Chondrocyte (in vitro differentiated cells): ENCODE measurements at places on chromosomes 1 and 21. TPM values are rescaled to one million over a fixed set of nuclear protein-coding genes. Genes with fewer than 3 reads are reported as not detected.

PRRX1 gene
- total RNA-seq = 158 to 224 TPM (median 168 TPM) in 3 replicates

LRRC39 gene
- total RNA-seq = 1.00 to 1.3 TPM in 2 of 3 replicates, not detected in the other

HPDL gene
- 0.34 to 1.0 TPM (median 0.49 TPM) in 3 replicates for total RNA-seq

TRNP1 gene
- 56.5 to 76.5 TPM (median 72.1 TPM) in 3 replicates for total RNA-seq

ELAPOR1 gene
- total RNA-seq = 0.46 to 1.2 TPM (median 0.97 TPM) in 3 replicates

KCNQ4 gene
- 0.60 to 3.4 TPM (median 3.0 TPM) in 3 replicates for total RNA-seq

XCL2 gene
- total RNA-seq = not detected in 3 replicates

INAVA gene
- 3.8 to 6.8 TPM (median 5.0 TPM) in 3 replicates for total RNA-seq

LYPLAL1 gene
- total RNA-seq = 16.6 to 21.0 TPM (median 17.9 TPM) in 3 replicates

ITLN2 gene
- total RNA-seq = not detected in 3 replicates

A3GALT2 gene
- total RNA-seq = 0.27 TPM in 1 of 3 replicates, not detected in the others

ITGB2 gene
- 0.15 to 1.4 TPM (median 0.87 TPM) in 3 replicates for total RNA-seq

PROK1 gene
- not detected in 3 replicates for total RNA-seq

DNA sequence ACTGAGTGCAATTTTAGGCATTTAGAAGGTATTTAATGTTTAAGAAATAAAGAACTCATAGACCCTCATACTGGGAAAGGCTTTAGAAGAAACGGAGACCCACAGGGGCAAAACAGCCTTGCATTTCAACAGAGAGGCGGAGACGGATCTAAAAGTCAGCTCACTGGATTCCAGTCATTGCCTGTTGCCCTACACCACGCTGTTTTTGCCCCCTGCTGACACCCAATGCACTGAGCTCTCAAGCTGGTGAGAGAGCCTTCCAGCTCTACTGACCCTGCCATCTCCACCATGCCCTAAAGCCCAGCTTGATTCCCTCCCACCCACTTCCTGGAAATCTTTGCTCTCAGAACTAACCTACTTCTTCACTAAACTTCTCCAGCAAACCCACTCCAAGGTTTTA is 7.2 kb upstream of the TRAF3IP3 start:
- DNase-seq = no peak

DNA sequence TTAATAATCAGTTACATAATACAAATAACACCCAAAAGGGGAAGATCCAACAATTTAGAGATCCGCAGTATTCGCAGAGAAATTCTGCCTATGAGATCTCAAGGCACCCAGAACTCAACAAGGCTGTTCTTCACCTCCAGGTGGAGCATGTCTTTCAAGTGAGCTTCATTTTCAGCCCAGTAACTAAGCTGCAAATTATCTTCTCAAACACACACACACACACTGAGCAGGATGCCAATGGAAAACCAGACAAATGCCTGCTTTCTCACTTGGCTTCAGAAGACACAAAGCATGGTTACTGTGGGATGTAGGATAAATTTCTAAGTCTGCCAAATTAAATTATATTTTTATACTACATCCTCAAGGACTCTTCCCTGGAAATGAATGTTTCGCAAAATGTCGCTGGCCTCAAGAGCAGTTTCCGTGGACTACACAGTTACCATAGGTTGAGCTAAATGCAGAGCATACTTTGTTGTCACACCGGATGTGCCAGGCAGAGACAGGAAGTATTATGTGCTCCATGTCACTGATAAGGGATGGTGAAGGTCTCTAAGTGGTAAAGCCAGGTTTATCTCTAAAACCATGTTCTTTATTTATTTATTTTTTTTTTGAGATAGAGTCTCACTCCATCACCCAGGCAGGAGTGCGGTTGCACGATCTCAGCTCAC is 30.3 kb downstream of the UBR4 start:
- no peak for DNase-seq

GRCh38 chr1:206550446-206550845 is 43.1 kb downstream of the RASSF5 start:
- DNase-seq = no peak

GRCh38 chr1:95953015-95953414 is 719.0 kb downstream of the RWDD3 start:
- DNase-seq = no peak

DNA sequence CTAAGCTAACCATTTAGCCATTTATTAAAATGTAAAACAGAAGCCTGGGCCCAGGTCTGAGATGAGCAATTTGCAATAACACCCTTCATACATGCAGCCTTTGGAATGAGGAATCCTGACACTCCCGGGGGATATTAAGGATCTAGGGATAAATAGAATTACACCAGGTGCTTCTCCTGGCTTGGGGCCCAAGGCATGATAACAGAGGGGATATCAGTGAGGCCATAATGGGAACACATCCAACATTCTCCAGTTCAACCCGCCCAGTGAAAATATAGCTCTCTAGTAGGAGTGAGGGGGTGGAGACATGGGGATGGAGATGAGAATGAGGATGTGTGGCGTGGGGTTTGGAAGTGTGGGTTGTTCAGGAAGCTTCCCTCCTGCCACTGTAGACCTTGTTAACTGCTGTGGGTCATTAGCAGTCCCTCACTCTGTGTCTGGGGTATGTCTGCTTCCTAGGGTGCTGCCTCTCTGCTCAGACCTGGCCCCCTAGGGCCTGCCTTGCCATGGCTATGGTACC is 57.9 kb upstream of the KANK4 start:
- DNase-seq = no peak

DNA sequence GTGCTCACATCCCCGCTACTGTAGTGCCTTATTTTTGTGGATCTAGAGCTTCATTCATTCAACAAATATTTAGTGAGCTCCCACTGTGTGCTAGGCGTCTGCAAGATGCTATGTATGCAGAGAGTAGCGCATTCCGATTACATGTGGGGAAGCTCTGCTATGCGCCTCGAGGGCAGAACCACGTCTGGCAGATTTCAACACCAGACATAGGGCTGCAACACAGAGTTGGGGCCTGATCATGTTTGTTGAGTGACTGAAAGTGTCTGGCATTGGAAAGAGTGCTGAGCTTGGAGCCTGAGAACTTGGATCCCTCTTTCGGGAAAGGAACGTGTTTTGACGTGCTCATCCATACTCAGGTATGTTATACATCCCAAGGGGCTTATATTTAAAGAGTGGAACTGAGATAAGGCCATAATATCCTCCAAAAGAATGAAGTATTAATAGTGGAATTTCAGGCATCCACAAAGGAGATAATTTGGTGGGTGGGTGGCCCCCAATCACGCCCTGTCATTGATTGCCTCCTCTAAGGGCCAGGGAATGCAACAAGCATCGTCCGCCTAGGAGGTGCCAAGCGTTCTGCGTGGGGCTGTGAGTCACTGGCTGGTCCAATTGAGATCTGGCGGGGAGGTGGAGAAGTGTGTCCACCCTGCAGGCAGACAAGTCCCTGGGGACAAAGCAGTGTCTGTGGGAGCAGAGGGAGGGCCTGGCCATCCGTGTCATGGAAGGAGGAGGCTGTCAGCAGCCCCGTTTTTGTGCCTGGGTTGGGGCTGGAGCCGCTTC is 62.8 kb upstream of the ZBTB40 start:
- DNase-seq = no peak

GRCh38 chr1:243213045-243213787 is 41.9 kb downstream of the CEP170 start:
- no peak for DNase-seq

DNA sequence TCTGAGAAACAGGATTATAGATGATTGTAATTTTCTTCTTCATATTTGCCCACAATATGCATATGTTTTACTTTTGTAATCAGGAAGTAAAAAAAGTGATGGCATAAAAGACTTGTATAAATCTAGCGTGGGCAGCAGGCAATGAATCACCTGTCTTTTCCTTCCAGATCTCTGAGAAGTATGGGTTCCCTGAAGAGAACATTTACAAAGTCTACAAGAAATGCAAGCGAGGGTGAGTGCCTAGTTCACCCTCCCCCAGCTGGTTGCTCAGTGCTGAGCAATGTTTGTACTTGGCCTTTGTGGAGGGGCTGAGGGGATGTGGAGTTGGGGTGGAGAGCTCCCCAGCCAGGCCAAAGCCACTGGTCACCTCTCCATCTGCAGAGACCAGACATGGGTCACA is 30.7 kb downstream of the GRHL3 start:
- DNase-seq = no peak

DNA sequence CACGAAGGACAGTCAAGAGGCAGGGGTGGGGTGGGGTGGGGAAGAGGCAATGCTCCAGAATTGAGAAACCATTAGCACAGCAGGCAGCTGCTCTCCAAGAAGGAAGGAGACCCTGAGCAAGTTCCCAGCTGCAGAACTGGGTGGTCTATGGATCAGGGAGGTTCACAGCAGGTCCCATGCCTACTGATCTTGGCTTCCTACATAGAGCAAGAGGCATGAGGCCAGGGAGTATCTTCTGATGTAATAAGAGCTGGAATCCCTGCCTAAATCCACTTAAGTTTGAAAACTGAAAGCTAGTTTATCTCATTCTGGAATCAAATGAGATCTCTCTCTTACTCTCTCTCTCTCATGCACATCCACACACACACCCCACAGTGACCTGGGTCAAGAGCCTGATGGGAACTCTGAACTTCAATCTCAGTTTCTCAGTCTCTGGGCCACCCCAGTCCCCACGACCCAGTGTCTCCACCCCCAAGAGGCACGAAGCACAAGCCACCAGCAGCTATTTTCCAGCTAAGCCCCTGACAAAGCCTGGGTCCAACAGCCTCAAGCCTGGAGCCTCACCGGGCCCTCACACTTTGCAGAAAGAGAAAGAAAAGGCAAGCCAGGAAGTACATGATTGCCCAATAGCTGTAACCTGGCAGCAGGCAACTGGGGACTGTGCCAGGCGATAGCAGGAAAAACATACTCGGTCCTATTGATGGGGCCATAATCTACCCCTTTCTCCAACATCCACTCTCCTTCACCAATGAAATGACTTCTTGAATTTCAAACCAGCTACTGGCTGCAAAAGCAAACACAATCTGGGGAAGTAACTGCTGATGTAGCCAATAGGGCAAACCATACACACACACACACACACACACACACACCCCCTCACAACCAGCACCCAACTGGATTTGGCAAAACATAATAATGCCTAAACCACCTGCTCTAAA is 2.2 kb downstream of the NUAK2 start:
- no peak for DNase-seq

- no peak for DNase-seq
Observed at GRCh38 chr21:33232291-33233034, 2.7 kb downstream of the IFNAR2 start.

GRCh38 chr1:109198043-109198695 is 15.5 kb upstream of the SARS1 start:
- DNase-seq = no peak

- no peak for DNase-seq
Observed at GRCh38 chr1:45134461-45134873, 71.9 kb downstream of the ZSWIM5 start.

GRCh38 chr21:45509566-45510465 is 32.4 kb downstream of the SLC19A1 start:
- DNase-seq = peak; percentile 90

DNA sequence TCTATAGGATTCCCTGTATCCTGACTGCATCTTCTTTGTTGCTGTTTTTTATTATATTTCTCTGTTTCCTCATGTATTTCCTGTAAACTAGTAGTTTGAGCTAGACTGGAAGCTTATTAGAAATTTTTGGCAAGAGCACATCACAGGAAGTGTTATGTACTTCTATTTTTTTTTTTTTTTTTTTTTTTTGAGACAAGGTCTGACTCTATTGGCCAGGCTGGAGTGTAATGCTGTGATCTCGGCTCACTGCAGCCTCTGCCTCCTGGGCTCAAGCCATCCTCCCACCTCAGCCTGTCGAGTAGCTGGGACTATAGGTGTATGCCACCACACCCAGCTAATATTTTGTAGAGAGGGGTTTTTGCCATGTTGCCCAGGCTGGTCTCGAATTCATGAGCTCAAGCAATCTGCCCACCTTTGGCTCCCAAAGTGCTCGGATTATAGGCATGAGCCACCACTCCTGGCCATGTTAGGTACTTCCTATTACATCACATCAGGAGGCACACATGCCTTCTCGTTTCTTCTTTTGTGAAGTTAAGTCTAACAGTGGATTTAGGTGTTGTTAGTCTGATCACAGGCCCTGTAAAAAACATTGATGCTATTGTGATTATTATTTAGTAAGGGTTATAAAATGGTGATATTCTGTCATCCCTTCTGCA is 12.5 kb downstream of the C1orf21 start:
- no peak for DNase-seq

- no peak for DNase-seq
Observed at GRCh38 chr1:83815330-83815729, 183.6 kb downstream of the TTLL7 start.

GRCh38 chr1:233959971-233960370 is 55.5 kb downstream of the SLC35F3 start:
- no peak for DNase-seq

- no peak for DNase-seq
Observed at GRCh38 chr1:241838897-241839296, 9.1 kb upstream of the EXO1 start.

GRCh38 chr1:56557746-56558145 is 21.6 kb downstream of the PLPP3 start:
- DNase-seq = no peak

- no peak for DNase-seq
Observed at GRCh38 chr1:65395887-65396612, 24.4 kb upstream of the LEPR start.

GRCh38 chr1:7121622-7121988 is 336.4 kb downstream of the CAMTA1 start:
- DNase-seq = no peak

GRCh38 chr1:244710474-244711062 is 57.6 kb downstream of the DESI2 start:
- no peak for DNase-seq

- DNase-seq = no peak
Observed at GRCh38 chr1:229135773-229136172, 135.1 kb upstream of the RAB4A start.

DNA sequence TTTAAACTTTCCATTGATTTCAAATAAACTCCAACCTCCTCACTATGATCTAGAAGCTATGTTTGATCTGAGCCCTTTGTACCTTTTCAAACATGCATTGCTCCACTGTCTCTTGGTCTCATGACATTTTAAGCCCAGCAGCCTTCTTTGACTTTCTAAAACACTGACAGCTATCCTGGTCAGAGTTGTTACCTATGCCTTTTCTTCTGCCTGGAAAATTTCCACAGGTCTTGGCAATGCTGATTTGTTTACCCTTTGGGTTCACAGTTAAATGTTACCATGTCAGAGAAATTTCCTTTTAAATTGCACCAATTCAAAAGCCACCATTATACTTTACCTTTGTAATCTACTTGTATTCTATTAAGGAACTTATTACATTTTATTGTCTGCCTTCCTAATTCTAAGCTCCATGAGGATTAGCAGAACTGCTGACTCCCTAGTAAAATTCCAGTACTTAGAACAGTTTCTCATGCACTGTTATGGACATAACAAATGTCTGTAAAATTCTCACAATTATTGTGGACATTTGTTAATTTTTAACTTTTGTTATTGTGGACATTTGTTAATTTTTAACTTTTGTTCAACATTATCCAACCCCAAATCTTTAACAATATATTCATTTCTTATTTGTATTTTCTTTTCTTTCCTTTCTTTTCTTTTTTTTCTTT is 1064.4 kb downstream of the NCAM2 start:
- DNase-seq = no peak

- DNase-seq = no peak
Observed at GRCh38 chr1:56099766-56100265, 479.5 kb downstream of the PLPP3 start.
